CD4-positive, alpha-beta T cell treated with Interleukin-6 at 100 ng/mL for 8 hours (primary cell): ENCODE measurements at places on chromosomes 5 and 9.

GRCh38 chr9:125911861-125912644 is 164.9 kb downstream of the PBX3 start:
- DNase-seq: no peak

DNA sequence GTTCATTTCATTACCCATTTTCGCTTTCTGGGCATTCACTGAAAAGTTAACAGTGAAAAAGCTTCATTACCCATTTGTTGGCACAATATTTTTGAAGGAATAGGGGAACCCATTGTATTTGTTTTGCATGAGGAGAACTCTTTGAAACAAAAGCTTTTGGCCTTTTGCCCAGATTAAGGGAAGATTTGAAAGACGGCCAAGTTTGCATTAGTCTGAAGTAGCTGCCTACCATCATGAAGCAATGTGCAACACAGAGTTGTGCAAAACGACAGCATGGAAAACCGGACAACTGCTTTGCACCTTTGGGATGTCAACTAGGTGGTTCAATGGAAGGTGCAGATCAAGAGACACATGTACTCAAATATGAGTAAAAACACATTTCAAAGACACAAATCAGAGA is 84.9 kb downstream of the TRPM3 start:
- no peak for DNase-seq

GRCh38 chr5:83151821-83152220 is 74.5 kb downstream of the XRCC4 start:
- DNase-seq: no peak

DNA sequence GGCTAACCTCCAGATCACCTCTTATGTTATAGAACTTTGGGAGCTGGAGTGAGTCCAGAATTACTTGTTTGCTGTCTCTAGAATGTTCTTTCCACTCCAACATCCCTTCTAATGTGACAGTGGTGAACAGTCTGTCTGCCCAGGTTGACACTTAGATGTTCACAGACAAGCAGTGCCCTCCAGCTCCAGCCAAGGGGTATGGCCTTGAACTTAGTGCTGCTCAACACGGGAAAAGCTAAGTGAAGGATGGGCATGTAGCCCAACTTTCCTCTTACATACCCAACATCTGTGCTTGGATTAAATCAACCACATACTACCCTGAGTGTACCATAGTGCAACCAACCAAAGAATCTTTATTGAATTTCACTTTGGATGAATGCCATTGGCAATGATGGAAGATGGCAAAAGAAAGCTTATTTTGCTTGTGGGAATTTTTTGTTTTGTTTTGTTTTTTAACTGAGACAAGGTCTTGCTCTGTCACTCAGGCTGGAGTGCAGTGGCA is 201.2 kb downstream of the NXNL2 start:
- DNase-seq: no peak

DNA sequence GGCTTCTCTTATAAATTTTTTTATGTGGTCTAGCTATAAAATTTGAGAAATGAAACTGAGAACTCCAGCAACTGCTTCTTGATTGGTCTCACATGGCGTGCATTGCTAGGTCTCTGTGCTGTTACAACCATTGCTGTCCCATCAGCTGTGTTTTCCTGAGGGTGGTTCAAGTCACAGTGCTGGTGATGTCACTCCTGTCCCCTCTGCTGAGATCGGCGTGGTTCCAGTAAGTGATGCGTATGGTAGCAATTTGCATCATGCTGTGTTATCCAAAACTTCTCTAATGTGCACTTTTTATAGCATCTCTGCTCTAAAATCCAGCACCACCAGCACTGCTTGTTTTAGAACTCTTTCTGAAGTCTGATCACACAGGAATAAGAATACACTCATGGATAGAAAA is 112.6 kb upstream of the ZNF608 start:
- DNase-seq: no peak

- DNase-seq: no peak
Observed at GRCh38 chr9:34551751-34552605, 29.2 kb upstream of the ENHO start.

- no peak for DNase-seq
Observed at GRCh38 chr5:91245871-91246270, 137.2 kb downstream of the ARRDC3 start.

- no peak for DNase-seq
Observed at GRCh38 chr5:57324861-57325260, 151.0 kb downstream of the GPBP1 start.

- no peak for DNase-seq
Observed at GRCh38 chr9:132409828-132410528, at the start of gene CFAP77. CFAP77 (plus strand) TSS chr9:132410211; CDS start chr9:132410272, 61 bp downstream.

DNA sequence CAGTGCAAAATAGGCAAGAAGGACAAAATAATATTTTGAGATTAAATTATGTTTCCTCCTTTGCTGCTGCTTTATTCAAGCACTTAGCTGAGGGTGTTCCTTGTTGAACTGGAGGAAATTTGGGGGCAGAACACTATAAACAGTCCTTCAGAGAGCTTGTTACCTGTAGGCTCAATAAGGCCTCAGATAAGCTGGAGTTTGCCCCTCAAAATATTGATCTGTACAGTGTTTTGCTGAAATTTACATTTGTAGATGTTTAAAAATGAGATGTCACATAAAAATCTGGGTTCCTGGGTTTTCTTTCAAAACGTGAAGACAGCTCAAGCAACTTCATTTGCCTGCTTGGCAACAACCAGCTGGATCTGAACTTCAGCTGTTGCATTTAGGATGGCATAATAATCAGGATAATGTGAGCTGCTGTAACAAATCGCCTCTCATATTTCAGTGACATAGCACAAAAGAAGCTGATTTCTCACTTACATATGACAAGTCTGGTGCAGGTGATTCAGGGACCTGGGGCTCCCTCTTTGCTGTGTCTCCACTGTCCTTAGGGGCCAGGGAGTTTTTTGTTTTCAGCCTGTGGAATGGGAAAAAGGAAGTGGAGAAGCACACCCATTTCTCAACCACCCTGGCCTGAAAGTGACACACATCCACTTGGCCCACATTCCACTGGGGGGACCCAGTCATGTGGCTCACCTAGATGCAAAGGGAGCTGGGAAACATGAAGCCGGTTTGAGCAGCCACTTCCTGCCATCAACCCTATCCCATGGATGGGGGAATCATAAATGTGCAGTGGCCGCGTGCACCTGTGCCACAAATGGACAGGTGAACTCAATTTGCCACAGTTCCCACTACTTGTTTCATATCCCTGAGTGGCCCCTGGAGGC is 2.4 kb upstream of the PSAT1 start:
- DNase-seq: no peak

DNA sequence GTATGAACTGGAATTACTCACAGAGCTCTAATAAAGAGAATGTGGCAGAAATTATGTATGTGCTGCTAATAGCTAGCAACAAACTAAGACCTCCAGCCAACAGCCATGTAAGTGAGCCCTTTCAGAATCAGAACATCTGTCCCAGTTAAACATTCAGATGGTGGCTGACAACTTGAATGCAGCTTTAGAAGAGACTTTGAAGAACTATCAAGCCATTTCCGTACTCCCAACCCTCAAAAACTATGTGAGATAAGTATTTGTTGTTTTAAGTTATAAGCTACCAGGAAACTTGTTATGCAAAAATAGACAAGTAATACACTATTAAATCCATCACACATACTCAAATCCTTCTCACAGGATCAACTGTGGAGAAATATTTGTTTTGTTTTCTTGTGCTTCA is 205.2 kb upstream of the EDIL3 start:
- DNase-seq: no peak

DNA sequence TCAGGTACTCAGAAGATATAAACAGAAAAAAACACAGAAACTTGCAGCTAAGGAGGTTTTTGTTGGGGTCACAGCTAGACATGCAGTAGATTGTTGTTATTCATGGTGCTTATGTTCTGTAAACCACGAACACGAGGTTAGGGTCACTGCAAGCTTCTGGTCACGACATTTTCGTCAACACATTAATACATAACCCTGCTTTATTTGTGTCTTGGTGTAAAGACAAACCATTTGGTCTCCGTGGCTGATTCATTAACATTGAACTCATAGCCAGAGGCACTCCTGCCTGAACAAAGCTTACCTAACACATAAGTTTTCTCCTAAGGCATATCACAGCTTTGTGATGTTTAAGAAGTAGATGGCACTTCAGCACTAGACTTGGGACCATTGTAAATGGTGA is 16.9 kb downstream of the TEK start:
- DNase-seq: no peak

DNA sequence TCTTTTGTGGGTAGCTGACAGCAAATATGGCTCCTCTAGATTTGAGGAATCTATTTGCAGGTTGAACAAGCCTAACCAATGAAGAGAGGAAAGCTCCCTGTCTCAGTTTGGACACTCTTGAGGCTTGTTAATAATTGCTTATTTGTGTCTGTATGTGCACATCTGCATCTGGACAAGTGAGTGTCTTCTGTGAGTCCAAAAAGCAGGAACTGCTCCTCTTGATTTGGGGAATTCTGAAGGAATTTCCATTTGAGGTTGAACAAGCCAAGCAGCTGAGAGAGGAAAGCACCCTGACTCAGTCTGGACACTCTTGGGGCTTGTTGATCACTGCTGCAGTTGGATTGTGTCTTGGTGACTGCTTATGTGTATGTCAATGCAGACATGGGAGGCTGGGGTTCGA is 211.6 kb downstream of the DTWD2 start:
- DNase-seq: no peak

GRCh38 chr9:72207278-72207677 is 58.0 kb downstream of the GDA start:
- DNase-seq: no peak

- no peak for DNase-seq
Observed at GRCh38 chr9:6692881-6693361, 47.4 kb upstream of the GLDC start.

DNA sequence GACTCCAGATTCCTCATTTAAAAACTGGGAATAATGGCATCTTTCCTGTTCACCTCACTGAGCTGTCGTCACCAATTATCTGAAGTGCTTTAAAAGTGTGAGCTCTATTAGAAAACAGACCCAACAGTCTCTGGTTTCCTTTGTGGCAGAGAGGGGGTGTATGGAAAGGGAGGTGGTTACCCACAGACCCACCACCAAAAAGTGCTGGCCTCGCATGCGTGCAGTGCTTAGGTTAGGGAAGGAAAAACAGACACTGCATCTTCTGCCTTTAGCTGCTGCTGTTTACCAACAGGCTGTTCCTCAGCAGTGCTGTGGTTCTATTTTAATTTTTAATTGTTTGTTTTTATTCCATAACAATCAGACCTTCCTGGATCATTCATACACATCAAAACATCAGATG is 249.6 kb downstream of the PIK3R1 start:
- DNase-seq: no peak

- DNase-seq: no peak
Observed at GRCh38 chr5:130279386-130279785, 375.1 kb downstream of the CHSY3 start.

- no peak for DNase-seq
Observed at GRCh38 chr5:178182158-178182876, 4.9 kb downstream of the GMCL2 start.

GRCh38 chr5:14195588-14195987 is 52.4 kb downstream of the TRIO start:
- no peak for DNase-seq

- DNase-seq: no peak
Observed at GRCh38 chr9:89903141-89903475, 298.3 kb downstream of the GADD45G start.

DNA sequence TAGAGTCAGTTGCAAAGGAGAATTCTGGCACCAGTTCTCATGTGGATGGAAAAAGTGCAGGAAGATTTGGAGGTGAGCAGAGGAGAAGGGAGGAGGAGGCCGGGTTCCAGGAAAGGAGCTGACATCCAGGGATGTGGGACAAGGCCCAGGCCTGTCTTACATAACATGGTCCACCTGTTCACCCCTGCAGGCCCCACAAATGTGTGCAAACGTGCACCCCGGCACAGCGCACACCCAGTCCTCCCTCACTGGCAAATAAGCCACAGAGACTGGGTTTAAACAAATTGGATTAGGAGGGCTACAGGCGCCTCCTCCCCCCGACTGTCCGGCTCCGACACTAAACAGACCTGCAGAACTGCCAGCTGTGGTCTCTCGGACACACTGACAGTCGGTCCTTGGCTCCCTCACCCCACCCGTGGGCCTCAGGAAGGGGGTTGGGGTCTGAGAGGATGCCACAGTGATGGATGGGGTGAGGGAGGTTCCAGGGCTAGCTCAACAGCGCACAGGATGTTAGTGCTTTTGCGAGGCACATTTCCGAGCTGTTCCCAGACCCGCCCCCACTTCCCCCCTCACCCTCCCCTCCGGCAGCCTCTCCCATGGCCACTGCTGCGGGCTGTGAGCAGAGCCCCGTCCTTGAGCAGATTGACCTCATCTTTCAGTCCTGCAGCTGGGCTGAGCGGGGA is 43.4 kb upstream of the IL17B start:
- peak; percentile 8 for DNase-seq

DNA sequence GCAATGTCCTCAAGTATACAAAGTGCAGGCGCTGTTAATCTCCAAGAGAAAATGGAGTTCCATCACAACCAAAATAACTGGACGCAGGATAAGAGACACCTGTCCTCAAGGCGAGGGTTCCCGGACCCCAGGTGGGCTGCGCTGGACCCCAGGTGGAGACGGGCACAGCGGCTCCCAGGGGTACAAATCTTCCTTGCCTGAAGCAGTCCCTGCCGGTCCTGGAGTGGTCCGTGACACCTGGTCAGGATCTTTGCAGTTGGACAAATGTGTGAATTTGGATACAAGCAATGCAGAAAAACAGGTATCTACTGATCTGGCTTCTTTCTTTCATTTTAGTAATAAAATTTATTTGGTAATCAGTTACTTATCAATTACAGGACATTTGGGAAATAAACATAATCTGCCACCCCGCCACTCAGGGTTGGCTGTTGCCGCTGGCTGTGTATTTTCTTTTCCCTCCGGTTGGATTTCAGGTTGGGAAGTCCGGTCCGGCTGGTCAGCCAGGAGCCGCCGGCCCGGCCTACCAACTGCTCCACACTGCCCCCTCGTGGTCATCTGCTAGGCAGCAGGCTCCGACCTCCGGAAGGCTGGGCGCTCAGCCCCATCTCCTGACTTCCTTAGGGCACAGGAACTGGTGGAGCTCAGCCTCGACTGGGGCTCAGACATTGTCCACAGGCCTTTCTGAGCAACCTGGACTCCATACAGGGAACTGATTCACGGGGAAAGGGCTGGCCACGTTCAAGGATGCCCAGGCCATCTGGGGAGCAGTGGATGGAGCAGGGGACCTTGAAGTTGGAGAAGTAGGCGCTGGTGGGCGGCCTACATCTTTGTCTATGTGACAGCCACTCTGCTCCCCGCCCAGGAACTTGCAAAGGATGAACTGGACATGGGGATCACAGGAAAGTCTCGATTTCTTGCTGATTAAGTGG is 43.4 kb downstream of the NXNL2 start:
- DNase-seq: peak; percentile 52

- no peak for DNase-seq
Observed at GRCh38 chr9:78806492-78807160, 509.7 kb downstream of the PSAT1 start.

DNA sequence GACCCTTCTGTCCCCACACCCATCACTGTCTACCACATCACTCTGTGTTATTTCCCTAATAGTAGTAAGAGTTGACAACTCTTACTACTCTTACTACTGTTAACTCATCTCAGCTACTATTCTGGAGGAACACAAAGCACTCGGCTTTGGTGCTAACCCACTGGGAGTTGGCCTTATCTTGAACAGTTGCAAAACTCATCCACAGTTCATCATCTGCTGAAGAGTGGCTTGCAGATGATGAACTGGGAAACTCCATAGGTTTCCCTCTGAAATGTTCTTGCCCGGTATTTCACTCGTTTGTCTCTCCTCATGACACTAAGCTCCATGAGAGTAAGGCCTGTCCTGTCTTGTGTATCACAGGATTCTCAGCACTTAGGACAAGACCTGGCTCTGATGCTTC is 221.4 kb downstream of the NR3C1 start:
- DNase-seq: no peak

- no peak for DNase-seq
Observed at GRCh38 chr5:60809891-60810425, 34.1 kb downstream of the ELOVL7 start.
